ENCODE measurements at places on chromosomes 3 and 15. TPM values are rescaled to one million over a fixed set of nuclear protein-coding genes. Genes with fewer than 3 reads are reported as not detected.

DNA sequence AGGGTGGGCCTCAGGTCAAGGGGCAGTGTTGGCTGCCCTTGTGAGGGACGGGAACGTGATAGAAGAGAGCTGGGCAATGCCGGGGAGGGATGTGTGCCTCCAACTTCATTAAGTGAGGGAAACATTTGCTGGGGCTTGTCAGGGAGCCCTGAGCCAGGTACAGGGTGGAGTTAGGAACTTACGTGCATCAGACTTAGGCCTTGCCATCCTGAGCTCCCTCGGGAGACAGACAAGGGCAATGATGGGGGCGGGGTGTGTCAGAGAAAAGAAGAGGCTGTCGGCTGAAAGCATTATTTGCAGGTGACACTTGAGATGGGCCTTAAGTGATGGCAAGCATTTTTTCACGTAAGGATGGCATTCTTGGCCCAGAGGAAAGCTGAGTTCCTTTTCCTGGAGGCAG lies 1.6 kb downstream of the FAM131A start:
- H3K36me3 ChIP-seq: peaks cover 27% of the 10 kb centered on the region
- DNase-seq: no peak
- peaks cover 8% of the 10 kb centered on the region for H3K4me1 ChIP-seq
- H3K27me3 ChIP-seq: no peaks in the 10 kb centered on the region
- H3K27ac ChIP-seq: no peak overlapping the region

Gene CYP11A1
- total RNA-seq: not detected

Gene CHCHD6
- total RNA-seq: 11.3 TPM

- no peaks in the 10 kb centered on the region for H3K36me3 ChIP-seq
- H3K27me3 ChIP-seq: no peaks in the 10 kb centered on the region
- no peak for DNase-seq
- no peak overlapping the region for H3K4me3 ChIP-seq
- no peaks in the 10 kb centered on the region for H3K4me1 ChIP-seq
Measured at GRCh38 chr3:56835650-56836227, 34.0 kb upstream of the ARHGEF3 start.

Gene PP2D1
- total RNA-seq: not detected

DNA sequence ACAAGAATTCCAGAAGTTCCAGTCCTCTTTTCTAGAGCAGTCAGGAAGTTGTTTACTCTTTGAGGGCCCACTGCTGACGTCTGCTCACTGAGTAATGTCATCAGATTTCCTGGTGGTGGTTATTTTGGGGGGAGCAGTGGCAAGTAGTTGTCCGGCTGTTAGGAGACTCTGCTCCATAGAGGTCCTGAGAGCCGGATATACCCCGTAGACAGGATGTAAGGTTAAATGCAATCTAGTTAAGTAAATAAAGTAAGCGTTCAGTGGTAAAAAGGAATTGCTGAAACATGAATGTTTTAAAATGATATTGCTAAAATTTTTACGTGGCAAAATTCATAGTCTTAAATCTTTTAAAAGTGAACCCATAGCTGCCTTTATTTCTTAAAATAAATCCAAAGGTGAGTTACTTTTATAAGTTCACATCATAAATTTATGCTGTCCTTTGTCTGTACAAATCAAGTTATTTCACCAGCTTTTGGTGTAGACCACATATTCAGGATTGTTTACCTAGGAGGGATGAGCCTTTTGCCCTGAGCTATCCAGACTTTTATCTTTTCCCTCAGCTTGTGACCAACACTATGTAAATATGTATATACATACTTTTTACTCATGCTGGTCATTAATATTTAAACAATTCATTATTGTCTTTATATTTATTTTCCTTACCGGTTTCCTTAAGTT lies 65.8 kb downstream of the PDE8A start:
- no peak for DNase-seq
- H3K27me3 ChIP-seq: no peaks in the 10 kb centered on the region
- H3K4me3 ChIP-seq: no peak overlapping the region
- no peak overlapping the region for H3K27ac ChIP-seq

Gene ATP13A5
- not detected for total RNA-seq

DNA sequence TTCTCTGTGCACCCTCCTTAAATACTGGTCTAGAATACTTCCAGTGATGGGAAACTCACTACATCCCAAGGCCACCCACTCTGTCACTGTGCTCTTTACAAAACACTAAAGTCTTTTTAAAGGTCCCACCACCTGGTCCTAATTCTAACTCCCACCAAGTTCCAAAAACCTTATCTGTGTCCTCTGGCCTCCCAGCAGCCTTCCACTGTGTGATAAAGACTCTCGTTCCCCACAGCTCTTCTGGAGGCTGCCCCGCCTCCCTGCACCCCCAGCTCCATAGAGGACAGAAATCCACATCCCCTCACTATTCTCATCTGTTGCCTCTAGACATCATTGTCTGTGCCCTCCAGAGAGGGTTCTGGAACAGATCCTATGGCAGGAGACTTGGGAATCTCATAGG lies 276.4 kb downstream of the FAM43A start:
- H3K27me3 ChIP-seq: no peaks in the 10 kb centered on the region
- no peaks in the 10 kb centered on the region for H3K4me1 ChIP-seq
- no peak overlapping the region for H3K4me3 ChIP-seq

DNA sequence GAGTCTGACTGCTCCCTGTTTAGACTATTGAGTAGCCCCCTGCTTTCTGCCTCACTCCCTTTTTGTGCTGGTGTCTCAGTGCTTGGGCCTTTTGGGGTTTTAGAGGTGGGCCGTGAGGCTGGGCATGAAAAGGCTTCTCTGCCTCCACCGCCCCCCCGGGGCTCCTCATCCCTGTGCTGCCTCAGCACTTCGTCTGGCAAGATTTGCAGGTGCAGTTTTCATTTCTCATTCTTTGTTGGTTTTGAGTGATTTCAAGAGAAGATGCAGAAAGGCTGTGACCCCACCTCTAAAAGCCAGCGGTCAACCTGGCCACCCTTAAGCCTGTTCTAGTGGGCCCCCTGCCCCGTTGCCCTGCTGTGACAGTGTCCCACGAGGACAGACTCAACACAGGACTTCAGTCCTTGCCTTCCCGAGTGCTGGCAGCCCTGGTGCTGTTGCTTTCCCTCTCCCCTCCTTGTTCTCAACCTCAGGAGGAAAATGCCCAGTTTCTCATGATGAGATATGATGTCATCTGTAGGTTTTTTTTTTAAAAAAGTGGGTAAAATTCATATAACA lies 38.0 kb downstream of the APBA2 start:
- no peak overlapping the region for H3K27ac ChIP-seq
- no peak for DNase-seq
- H3K4me3 ChIP-seq: no peak overlapping the region
- no peaks in the 10 kb centered on the region for H3K4me1 ChIP-seq
- H3K36me3 ChIP-seq: peaks cover 24% of the 10 kb centered on the region
- no peaks in the 10 kb centered on the region for H3K27me3 ChIP-seq

Gene EHHADH
- total RNA-seq: 1.6 TPM

- no peak for DNase-seq
- H3K27ac ChIP-seq: no peak overlapping the region
- no peaks in the 10 kb centered on the region for H3K36me3 ChIP-seq
- no peak overlapping the region for H3K4me3 ChIP-seq
- H3K4me1 ChIP-seq: peaks cover 26% of the 10 kb centered on the region
Measured at GRCh38 chr3:184549796-184550577, 11.6 kb upstream of the EPHB3 start.

DNA sequence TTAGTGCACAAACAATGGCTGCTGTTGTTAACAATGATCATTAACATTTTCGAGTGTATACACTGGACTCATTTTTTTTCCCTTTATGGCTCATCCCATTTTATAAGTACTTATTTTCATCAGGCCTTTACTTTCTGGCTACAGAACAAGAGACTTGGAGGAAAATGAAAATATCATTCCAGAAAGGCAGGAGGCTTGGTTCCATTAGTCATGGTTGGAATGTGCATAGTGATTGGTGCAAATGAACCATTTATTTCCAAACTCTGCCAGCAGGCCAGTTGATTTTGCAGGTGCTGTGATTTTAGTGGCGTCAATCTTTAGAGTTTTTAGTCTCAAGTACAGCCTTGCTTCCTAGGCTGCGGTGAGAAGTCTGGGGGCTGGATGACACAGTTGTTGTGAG lies 151.8 kb downstream of the ITPR1 start:
- H3K27me3 ChIP-seq: no peaks in the 10 kb centered on the region
- DNase-seq: no peak
- H3K36me3 ChIP-seq: peaks cover 68% of the 10 kb centered on the region
- H3K4me1 ChIP-seq: no peaks in the 10 kb centered on the region

DNA sequence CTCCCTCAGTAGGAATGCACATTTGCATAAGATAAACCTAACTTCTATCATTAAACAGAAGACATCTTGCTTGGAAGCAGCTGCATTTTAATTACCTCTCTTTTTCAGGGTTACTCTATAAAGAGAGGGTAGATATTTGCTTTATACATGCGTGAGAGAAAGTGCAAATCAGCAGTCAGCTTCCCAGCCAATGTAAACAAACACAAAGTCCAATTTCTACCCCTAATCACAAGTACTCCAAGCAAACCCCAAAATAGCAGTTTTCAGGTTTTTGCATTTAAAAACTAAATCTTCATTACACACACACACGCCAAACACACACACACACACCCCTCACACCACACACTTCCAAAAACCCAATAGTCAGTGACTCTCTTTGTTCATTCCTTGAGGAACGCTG lies 303.9 kb upstream of the ALCAM start:
- H3K4me1 ChIP-seq: no peaks in the 10 kb centered on the region
- DNase-seq: no peak
- no peaks in the 10 kb centered on the region for H3K36me3 ChIP-seq
- H3K4me3 ChIP-seq: no peak overlapping the region

DNA sequence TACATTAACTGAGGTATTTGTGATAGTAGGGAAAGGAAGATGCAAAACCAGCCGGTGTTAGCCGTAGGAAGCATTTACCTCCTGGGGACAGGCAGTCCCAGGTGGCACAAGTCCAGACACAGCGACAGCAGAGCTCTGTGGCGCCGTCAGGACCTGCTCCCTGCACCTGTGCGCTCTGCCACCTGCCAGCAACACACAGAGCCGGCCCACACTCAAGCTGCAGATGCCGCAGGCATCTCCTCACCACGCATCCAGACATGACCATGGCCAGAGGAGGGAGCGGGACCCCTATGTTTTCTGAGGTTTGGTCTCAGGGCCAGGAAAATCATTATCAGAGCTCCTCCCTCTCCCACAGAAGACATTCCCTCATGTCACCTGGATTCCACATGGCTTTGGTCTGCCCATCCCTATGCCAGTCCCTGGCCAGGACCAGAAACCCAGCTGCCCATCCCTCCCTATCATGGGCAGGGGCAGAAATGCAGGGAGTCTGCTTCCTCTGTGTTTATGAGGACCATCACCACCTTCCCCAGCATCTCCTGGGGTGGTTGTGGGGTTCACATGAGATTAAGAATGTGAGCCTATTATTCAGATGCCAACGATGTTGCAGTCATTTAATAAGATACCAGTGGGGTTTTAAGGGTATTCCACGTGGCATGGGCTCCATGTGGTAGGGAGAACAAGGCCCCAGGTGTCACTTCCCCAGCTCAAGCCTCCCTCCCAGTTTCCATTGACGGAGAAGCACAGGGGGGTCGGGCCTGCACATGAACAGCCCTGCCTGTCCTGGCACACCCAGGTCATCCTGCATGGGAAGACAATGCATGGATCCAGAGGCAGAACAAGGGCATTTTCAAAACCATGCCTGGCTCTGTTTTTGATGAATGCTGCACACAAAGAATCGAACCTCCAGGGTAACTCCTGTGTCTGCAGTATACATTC lies 251.1 kb downstream of the OCA2 start:
- H3K4me3 ChIP-seq: no peak overlapping the region
- H3K4me1 ChIP-seq: no peaks in the 10 kb centered on the region
- no peak overlapping the region for H3K27ac ChIP-seq
- no peaks in the 10 kb centered on the region for H3K36me3 ChIP-seq
- no peaks in the 10 kb centered on the region for H3K27me3 ChIP-seq

DNA sequence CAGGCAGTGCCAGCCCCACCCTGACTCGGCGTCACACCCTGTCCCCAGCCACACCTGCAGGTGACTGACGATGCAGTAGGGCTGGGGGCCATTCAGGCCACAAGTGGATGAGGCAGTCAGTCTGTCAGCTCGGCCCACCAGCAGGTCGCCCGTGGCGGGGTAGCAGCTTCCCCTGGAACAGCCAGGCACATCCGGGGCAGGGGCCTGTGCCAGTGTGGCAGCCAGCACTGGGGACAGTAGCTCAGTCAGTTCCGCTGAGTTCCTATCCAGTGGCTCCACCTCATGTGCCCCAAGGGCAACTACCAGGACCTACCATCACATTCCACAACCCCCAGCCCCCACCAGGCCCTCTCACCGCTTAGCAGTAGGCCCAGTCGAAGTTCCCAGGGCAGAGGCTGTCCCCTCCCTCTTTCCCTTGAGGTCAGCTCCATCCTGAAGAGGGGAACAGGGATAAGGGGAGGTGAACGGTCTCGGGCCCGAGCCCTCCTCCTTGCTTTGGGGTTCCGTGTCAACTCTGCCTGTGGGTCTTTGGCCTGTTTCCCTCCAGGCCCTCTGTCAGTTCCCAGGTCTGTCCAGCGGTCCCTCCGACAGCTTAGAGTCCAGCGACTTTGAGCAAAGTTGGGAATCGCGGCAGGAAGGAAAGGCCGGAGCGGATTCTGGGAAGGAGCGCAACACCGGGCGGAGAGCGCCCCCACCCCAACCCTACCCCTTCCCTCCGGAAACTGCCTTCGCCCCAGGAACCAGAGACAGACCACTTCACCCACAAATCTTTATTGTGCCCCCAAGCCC lies at the start of gene LAMB2:
Gene LAMB2, minus strand, starts transcription at position 614 of the 789 bp plus-strand sequence. Its CDS starts 183 bp downstream, at position 431.
- DNase-seq: no peak
- H3K27ac ChIP-seq: no peak within 1 kb of the TSS
- H3K27me3 ChIP-seq: no peaks in the 10 kb centered on the region
- no peaks in the 10 kb centered on the region for H3K36me3 ChIP-seq

Gene ELP6
- total RNA-seq: 32.0 TPM

DNA sequence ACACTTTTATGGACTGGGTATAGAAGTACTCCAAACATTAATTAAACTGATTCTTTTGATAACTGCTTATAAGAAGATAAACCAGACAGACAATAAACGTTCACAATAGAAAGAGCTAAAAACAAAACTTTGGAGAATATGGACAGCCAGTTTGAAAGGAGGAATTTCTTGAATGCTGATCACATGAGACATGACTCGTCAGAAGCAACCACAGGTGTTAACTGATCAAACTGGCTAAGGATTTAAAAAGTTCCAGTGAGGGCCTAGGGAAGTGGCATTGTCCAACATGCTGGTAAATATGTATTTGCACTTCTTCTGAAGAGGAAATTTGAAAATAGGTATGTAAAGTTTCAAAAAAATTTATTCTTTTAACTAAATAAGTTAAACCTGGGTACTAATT lies 29.4 kb upstream of the AP3B2 start:
- no peak for DNase-seq
- no peaks in the 10 kb centered on the region for H3K36me3 ChIP-seq
- no peaks in the 10 kb centered on the region for H3K27me3 ChIP-seq

Gene ACTL6A
- total RNA-seq: 32.4 TPM
